T-cell (primary cell): ENCODE measurements at places on chromosomes 13 and 19.

DNA sequence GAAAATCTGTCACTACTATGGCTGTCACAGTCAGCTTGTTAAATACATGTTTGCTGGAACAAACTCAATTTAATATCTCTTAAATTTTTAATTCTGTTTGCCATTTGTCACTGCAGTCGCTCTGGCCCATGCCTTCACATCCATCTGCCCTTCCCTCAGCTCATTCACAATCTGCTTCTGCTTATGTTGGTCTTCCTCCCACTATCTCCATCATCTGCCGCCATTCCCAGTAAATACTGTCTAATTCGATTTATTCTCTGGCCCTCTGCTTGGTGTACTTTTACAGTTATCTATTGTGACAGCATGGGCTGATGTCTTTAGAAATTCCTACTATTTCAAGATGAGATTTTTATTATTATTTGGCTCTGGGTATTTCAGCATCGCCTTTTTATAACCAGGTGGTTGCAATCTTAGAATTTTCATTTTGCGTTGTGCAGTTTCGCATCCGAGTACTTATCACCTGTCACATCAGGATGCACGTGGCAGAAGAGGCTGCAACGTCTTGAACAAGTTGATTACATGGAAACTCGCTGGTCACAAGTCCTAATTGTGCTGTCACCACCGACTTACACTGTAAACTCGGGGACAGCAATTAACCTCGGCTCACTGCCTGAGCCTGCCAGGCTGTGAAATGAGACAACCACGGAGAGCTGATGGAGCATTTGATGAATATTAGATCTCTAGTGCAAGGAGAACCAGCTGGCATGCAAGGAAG lies 158.4 kb downstream of the MYO16 start:
- no peaks in the 10 kb centered on the region for H3K27me3 ChIP-seq
- no peak overlapping the region for H3K4me3 ChIP-seq
- no peak overlapping the region for H3K27ac ChIP-seq
- H3K36me3 ChIP-seq, result no peaks in the 10 kb centered on the region
- DNase-seq, result no peak

DNA sequence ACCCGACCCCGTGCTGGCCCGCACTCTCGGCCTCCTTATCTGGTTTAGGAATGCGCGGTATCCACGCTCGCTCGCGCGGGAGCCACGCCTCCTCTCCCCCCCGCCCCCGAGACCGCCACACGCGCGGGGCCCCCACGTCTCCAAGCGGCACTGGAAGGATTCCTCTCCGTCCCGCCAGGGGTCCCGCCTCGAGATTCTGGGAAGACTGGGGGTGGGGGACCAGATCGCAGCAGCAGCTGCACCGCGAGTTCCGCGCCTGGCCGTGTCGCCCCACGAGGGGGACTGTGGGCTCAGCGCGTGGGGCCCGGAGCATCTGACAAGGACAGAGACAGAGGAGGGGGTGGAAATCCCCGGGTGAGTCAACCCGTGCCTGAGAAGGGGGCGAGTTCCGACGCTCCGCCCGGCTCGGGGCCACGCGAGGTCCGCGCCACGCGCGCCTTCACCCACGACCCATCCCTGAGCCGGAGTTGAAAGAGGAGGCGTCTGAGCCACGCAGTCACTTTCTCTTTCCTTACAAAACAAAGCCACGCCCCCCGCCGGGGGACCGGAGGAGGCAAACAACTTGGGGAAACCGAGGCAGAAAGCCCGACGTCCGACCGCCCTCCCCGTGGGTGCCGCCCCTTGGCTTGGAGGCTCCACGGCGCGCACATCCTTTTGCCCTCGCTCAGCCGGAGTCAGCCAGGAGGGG lies 814 bp downstream of the S1PR2 start:
- no peaks in the 10 kb centered on the region for H3K36me3 ChIP-seq
- DNase-seq, result peak; percentile 59
- H3K4me3 ChIP-seq, result peak overlapping the region; percentile 75
- H3K4me1 ChIP-seq, result peaks cover 7% of the 10 kb centered on the region
- H3K27ac ChIP-seq, result peak overlapping the region; percentile 90

- H3K27me3 ChIP-seq, result no peaks in the 10 kb centered on the region
- no peak for DNase-seq
- no peaks in the 10 kb centered on the region for H3K36me3 ChIP-seq
- no peak overlapping the region for H3K27ac ChIP-seq
Measured at GRCh38 chr19:7258041-7258839, 36.0 kb downstream of the INSR start.

GRCh38 chr19:43560687-43561086 lies 14.6 kb downstream of the XRCC1 start:
- peaks cover 6% of the 10 kb centered on the region for H3K36me3 ChIP-seq
- peaks cover 20% of the 10 kb centered on the region for H3K4me1 ChIP-seq
- peak overlapping the region; percentile 93 for H3K27ac ChIP-seq
- no peak overlapping the region for H3K4me3 ChIP-seq
- H3K27me3 ChIP-seq, result no peaks in the 10 kb centered on the region

- H3K27ac ChIP-seq, result no peak overlapping the region
- no peaks in the 10 kb centered on the region for H3K27me3 ChIP-seq
- H3K4me3 ChIP-seq, result no peak overlapping the region
Measured at GRCh38 chr19:23093832-23094231, 23.0 kb upstream of the ZNF730 start.

DNA sequence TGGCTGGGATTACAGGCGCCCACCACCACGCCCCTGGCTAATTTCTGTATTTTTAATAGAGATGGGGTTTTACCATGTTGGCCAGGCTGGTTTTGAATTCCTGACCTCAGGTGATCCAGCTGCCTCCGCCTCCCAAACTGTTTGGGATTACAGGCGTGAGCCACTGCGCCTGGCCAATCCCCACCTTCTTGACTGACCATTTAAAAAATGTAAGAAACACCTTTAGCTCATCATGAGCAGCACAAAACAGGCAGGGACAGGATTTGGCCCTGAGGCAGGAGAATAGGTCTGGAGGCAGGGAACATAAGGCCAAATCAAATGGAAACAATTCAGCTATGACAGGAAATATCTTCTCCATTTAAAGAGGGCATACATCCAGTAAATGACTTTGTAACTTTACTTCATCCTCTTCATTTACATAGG lies 1.4 kb upstream of the MPV17L2 start:
- H3K4me1 ChIP-seq, result peaks cover 29% of the 10 kb centered on the region
- peaks cover 10% of the 10 kb centered on the region for H3K36me3 ChIP-seq
- H3K27ac ChIP-seq, result peak overlapping the region; percentile 84
- peaks cover 5% of the 10 kb centered on the region for H3K27me3 ChIP-seq

DNA sequence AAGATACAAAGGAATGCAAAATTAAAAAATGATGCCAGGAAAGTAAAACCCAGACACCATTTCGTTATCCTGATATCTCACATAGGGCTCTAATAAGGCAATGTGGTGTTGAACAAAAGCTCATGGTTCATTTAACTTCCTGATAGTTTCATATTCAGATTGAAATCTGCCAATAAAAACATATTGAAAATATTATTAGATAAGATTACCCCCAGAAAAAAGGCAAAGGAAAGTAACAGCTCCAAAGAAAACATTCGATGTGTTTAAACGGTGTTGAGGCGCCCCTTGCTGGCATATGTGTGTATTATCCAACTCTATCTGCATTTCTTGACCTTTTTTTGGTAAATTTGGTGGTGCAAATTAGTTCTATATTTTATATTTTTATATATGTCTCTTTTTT lies 75.9 kb downstream of the ESD start:
- peak; percentile 31 for DNase-seq
- H3K27me3 ChIP-seq, result no peaks in the 10 kb centered on the region
- peaks cover 22% of the 10 kb centered on the region for H3K36me3 ChIP-seq
- no peaks in the 10 kb centered on the region for H3K4me1 ChIP-seq

DNA sequence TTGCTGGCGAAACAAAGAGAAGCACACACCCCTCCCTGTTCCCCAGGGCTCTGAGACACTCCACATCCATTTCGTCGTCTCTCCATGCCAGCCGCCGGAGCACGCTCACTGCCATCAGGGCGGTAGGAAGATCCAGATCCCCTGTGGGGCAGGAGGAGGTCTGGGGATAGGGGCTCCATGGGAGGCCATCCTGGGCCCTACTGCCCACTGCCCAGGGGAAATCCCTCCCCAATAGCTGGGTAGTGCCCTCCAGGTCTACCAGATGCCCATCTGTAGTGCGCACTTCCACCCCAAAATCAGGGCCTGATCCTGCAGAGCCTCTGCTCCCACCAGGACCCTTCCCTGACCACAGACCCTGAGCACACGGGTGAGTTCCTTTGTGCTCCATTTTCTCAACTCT lies 80.3 kb downstream of the EFNB2 start:
- no peak for DNase-seq
- H3K4me3 ChIP-seq, result no peak overlapping the region
- H3K36me3 ChIP-seq, result no peaks in the 10 kb centered on the region
- peaks cover 15% of the 10 kb centered on the region for H3K27me3 ChIP-seq

GRCh38 chr13:38635030-38635429 lies 51.8 kb upstream of the FREM2 start:
- no peaks in the 10 kb centered on the region for H3K4me1 ChIP-seq
- DNase-seq, result no peak
- no peaks in the 10 kb centered on the region for H3K36me3 ChIP-seq
- H3K4me3 ChIP-seq, result no peak overlapping the region

GRCh38 chr13:44287958-44288357 lies 85.7 kb upstream of the SERP2 start:
- DNase-seq, result no peak
- peaks cover 17% of the 10 kb centered on the region for H3K27me3 ChIP-seq
- H3K4me3 ChIP-seq, result no peak overlapping the region
- H3K27ac ChIP-seq, result no peak overlapping the region
- H3K4me1 ChIP-seq, result no peaks in the 10 kb centered on the region

DNA sequence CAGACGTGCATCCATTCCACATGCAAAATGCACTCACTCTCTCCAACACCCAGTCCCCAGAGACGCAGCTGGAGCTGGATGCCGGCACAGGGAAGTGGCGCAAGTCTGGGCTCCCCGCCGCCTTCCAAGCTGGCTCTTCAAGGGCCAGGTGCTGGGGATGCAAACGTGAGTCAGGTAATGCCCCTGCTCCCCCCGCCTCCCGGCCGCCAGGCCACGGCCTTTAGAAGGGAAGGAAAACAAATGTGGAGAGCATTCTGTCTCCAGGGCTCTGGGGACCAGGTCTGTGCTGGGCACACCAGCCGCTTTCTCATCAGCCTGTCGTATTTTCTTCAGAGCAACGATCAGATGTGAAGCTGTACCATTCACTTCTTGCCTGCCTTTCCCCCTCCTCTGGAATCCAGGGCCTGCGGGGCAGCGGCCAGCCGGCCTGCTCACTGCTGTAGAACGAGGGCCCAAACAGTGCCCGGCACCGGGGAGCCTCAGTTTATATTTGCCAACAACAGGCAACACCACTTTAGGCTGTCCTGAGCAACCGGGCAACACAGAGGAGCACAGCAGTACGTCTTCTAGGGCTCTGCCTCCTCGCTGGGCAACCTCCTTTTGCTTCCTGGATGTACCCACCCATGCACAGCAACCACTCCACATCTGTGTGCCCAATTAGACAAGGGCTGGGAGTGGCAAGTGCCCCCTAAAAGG lies 3.8 kb downstream of the RAB20 start:
- H3K27me3 ChIP-seq, result no peaks in the 10 kb centered on the region
- H3K27ac ChIP-seq, result no peak overlapping the region
- no peaks in the 10 kb centered on the region for H3K36me3 ChIP-seq
- DNase-seq, result no peak

GRCh38 chr13:43822969-43823368 lies 36.2 kb upstream of the ENOX1 start:
- no peaks in the 10 kb centered on the region for H3K36me3 ChIP-seq
- H3K4me3 ChIP-seq, result no peak overlapping the region
- no peak overlapping the region for H3K27ac ChIP-seq
- no peaks in the 10 kb centered on the region for H3K27me3 ChIP-seq

GRCh38 chr13:31957772-31958171 lies 73.8 kb upstream of the FRY start:
- no peaks in the 10 kb centered on the region for H3K4me1 ChIP-seq
- no peak overlapping the region for H3K27ac ChIP-seq
- no peaks in the 10 kb centered on the region for H3K36me3 ChIP-seq
- H3K4me3 ChIP-seq, result no peak overlapping the region
- no peak for DNase-seq

- no peaks in the 10 kb centered on the region for H3K27me3 ChIP-seq
- no peaks in the 10 kb centered on the region for H3K4me1 ChIP-seq
- no peak overlapping the region for H3K4me3 ChIP-seq
- no peak for DNase-seq
Measured at GRCh38 chr13:23356368-23356767, 77.1 kb downstream of the SACS start.

- no peak for DNase-seq
- no peak overlapping the region for H3K27ac ChIP-seq
- no peaks in the 10 kb centered on the region for H3K27me3 ChIP-seq
- no peaks in the 10 kb centered on the region for H3K4me1 ChIP-seq
Measured at GRCh38 chr13:24039621-24040475, 120.7 kb upstream of the SPATA13 start.

- no peak for DNase-seq
- H3K27ac ChIP-seq, result no peak overlapping the region
- H3K4me3 ChIP-seq, result peak overlapping the region; percentile 77
- peaks cover 21% of the 10 kb centered on the region for H3K4me1 ChIP-seq
- H3K36me3 ChIP-seq, result no peaks in the 10 kb centered on the region
- H3K27me3 ChIP-seq, result no peaks in the 10 kb centered on the region
Measured at GRCh38 chr19:14775869-14776586, 2.3 kb downstream of the ADGRE2 start.

DNA sequence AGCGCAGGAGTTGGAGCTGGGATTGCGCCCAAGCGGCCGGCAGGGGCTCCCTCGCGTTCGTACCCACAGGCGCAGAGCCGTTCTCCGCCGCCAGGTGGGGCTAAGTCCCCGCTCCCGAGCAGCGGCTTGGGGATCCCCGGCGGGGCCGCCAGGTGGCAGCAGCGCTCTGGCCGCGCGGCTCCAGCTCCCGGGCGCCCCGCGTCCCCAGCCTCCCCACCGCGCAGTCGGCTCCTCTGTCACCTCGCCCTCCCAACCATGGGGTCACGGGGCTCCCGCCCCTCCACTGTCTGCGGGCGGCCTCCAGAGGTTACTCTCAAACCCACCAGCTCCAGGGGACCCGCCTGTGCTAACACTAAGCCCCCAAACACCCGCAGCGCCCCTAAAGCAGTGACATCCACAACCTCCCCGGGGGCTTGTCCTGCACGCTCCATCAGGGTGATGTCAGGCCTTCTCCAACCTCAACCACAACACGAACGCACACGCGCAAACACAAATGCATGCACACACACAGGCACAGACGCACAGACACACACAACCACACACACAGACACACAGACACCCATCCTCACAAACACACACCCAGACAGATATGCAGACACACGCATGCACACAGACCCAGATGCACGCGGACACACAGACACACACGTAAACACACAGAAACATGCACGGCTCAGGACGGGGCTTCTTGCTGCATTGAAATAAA lies 18.4 kb upstream of the KCTD15 start:
- peaks cover 11% of the 10 kb centered on the region for H3K4me1 ChIP-seq
- H3K27me3 ChIP-seq, result no peaks in the 10 kb centered on the region
- no peak overlapping the region for H3K27ac ChIP-seq
- peak; percentile 90 for DNase-seq
- no peak overlapping the region for H3K4me3 ChIP-seq
